ENCODE measurements at places on chromosomes 11 and 22. TPM values are rescaled to one million over a fixed set of nuclear protein-coding genes. Genes with fewer than 3 reads are reported as not detected.

DNA sequence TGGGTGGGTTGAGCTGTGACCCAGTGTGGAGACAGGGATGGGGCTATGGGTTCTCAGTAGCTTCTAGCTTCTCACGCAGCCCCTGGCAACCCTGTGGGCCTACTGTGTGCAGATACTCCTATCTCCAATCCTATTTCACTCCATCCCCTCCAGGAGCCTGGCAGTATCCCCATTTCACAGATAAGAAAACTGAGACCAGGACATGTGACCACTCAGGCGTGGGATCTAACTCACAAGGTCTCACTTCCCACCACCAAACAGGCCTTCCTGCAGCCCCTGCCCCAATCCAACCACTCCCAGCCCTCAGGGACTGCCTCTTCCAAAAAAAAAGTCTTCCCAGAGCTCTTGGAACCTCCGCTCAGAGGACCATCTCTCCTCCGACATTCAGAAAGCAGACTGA, 15.6 kb downstream of the ELFN2 start:
- H3K4me3 ChIP-seq: no peak overlapping the region
- H3K27me3 ChIP-seq: no peaks in the 10 kb centered on the region
- no peak overlapping the region for H3K27ac ChIP-seq
- no peaks in the 10 kb centered on the region for H3K4me1 ChIP-seq

DNA sequence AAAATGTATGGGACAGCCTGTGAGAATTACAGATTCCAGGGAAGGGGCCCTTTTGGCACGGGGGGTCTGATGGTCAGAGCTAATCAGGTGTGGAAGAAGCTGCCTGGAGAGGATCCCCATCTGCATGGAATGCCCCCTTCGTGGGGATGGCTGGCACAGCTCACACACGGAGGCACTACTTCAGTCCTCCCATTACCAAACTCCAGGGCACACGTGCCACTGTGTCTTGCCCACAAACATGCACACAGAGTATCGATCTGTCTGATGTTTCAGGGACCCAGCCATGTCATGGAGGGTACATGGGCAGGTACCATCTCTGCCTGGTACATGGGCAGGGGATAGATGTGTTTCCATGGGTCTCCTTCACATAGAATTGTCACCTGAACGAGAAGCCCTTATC, 14.7 kb downstream of the KCNQ1OT1 start:
- H3K4me1 ChIP-seq: peaks cover 12% of the 10 kb centered on the region
- H3K36me3 ChIP-seq: no peaks in the 10 kb centered on the region
- no peak overlapping the region for H3K4me3 ChIP-seq
- H3K27me3 ChIP-seq: no peaks in the 10 kb centered on the region
- no peak for DNase-seq

DNA sequence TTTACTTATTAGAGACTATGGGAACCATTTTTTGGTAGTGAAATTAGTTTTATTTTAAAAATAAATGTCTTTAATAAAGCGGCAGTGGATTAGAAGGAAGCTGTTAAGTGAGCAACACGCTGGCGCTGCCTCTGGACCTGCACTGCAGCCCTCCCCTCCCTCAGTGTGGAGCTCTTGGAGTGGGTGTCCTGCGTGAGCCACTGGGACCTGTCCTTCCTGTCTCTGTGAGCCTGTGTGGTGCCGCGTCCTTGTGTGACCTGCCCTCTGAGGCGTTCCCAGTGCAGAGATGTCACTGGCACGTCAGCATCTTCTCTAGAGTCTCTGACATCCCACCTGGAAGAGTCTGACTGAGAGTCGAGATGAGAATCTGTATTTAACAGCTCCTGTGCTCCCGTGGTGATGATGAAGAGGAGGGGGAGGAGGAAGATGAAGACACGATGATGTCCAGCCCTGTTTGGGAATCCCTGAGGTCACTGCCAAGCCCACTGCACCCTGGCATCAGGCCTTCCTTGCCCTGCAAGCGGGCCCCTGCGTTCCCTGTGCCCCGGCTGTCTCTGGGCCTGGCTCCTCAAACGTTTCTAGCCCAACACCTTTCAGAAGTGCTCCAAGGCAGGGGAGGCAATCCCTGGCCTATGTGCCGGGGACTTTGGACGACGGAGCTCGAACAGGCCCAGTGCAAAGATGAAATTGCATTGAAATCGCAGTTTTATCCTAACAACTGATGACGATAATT, 271.8 kb downstream of the TBC1D22A start:
- peaks cover 22% of the 10 kb centered on the region for H3K36me3 ChIP-seq
- no peak for DNase-seq
- H3K27ac ChIP-seq: no peak overlapping the region

DNA sequence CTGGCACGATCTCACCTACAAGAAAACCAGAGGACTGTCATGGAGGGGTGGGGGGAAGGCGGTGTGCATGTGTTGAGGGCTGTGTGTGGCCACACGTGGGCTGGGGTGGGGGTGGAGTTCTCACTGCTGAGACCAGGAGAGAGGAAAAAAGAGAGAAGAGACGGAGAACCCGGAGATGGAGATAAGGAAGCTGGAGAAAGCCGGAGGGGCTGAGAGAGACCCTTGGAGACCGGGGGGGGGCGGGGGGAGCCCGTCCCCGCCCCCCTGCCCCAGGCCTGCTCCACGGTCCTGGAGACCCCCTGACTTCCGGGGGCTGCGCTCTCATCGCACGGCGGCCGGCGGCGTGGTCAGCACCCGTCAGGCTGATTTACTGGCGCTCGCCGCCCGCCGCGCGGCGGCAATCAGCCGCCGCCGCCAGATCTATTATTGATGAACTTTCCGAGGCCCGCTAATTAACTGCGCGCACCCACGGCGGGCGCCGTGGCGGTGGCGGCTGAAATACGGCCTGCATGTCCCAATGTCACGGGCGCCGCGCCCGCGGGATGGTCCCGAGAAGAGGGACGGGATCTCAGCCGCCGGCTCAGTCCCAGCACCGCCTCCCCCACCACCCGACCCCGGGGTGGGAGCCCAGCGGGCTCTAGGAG, 187.4 kb downstream of the MN1 start:
- no peak for DNase-seq
- peak overlapping the region; percentile 36 for H3K4me3 ChIP-seq
- H3K27me3 ChIP-seq: peaks cover 37% of the 10 kb centered on the region

DNA sequence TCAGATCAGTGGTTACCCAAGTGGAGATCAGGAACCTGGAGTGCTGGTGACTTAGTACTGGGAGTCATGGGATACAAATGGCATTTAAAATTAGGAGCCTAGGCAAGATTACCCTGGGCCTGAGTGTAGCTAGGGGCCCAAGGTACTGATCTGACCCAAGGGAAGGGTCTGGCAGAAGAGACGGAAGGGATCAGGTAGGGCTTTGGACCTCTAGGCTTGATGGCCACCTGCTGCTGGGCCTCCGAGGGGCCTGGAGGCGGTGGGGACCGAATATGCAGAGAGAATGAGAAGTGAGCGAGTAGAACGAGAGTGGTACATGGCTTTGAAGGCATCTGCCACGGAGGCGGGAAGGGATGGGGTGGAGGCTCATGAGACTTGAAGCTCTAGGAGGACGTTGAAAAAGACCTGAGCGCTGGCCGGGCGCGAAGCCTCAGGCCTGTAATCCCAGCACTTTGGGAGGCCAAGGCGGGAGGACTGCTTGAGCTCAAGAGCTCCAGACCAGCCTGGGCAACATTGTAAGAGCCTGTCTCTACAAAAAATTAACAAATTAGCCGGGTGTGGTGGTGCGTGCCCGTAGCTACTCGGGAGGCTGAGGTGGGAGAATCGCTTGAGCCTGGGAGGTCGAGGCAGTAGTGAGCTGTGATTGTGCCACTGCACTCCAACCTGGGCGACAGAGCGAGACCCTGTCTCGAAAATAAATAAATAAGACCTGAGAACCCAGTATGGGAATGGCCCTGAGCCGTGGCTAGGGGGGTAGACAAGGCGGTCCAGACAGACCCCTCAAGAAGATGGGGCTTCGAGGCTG, 563 bp upstream of the PPIL2 start:
- DNase-seq: peak; percentile 9
- peak overlapping the region; percentile 95 for H3K27ac ChIP-seq
- peaks cover 28% of the 10 kb centered on the region for H3K4me1 ChIP-seq
- H3K36me3 ChIP-seq: peaks cover 13% of the 10 kb centered on the region
- no peaks in the 10 kb centered on the region for H3K27me3 ChIP-seq

DNA sequence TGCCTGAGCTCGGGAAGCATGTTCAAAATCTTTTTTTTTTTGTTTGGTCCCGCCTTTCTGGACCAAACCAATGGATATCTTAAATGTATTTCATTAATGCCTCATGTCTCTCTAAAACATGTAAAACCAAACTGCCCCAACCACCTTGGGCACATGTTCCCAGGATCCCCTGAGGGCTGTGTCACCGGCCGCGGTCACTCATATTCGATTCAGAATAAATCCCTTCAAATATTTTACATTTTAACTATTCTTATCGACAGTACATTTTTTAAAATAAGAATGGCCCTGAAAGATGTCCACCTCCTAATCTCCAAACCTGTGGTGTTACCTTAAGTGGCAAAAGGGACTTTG, 2.1 kb downstream of the RNH1 start:
- no peak for DNase-seq
- peak overlapping the region; percentile 70 for H3K27ac ChIP-seq
- H3K36me3 ChIP-seq: peaks cover 34% of the 10 kb centered on the region
- H3K4me1 ChIP-seq: peaks cover 55% of the 10 kb centered on the region
- H3K27me3 ChIP-seq: no peaks in the 10 kb centered on the region

DNA sequence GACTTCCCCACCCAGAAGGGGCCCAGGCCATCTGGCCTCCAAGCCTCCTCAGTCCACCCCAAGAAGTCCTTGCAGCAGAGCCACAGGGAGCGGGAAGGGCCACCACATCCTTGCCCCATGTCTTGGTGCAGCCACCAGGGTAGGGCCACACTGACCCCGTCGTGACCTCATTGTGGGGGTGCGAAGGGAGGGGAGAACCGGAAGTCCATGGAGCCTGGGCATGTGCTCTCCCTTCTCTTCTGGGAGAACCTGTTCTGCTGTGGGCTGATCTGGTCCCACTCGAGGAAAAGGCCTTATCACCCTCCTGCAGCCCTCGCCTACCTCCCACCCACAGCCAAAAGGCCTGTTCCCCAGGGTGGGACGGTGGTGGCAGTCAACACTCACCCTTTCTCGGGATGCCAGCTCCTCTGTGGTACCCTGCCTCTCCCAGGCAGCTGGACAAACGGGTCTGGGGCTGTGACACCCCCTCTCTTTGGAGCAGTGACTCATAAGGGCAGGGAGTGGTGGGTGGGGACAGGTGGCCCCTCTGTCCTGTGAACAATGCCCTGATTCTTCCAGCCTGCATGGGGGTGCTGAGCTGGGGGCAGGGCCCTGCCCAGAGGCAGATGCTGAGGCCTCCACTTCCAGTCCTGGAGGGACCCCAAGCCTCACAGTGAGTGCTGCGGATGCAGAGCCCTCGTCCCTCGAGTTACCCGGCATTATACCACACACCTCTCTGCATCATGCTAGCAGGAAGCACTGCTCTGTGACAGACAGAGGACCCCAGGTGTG, 14.6 kb upstream of the CTSD start:
- no peaks in the 10 kb centered on the region for H3K27me3 ChIP-seq
- H3K36me3 ChIP-seq: no peaks in the 10 kb centered on the region
- DNase-seq: no peak
- no peak overlapping the region for H3K4me3 ChIP-seq
- peaks cover 2% of the 10 kb centered on the region for H3K4me1 ChIP-seq

DNA sequence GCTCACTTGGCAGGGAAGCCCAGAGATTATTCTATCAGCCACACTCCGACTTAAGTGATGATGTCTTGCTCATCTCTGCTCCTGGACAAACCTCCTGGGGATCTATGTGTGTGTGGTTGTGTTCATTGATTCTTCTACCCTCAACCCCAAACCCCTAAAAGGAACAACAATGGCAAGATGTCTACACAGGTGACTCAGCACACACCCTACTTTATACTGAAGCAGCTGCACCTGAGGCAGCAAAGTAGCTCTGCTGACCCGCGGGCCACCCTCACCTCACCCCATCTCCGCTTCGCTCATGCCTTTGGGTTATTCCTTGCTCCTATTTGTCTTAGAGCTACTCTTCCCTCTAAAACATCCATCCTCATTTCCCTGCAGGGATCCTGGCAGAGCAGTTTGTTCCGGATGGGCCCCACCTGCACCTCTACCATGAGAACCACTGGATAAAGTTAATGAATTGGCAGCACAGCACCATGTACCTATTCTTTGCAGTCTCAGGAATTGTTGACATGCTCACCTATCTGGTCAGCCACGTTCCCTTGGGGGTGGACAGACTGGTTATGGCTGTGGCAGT, 38.7 kb downstream of the TMEM45B start:
- H3K4me1 ChIP-seq: peaks cover 18% of the 10 kb centered on the region
- H3K27ac ChIP-seq: peak overlapping the region; percentile 72
- H3K27me3 ChIP-seq: no peaks in the 10 kb centered on the region
- no peak for DNase-seq
- no peak overlapping the region for H3K4me3 ChIP-seq
- H3K36me3 ChIP-seq: no peaks in the 10 kb centered on the region

- no peak overlapping the region for H3K4me3 ChIP-seq
- no peaks in the 10 kb centered on the region for H3K27me3 ChIP-seq
- no peak overlapping the region for H3K27ac ChIP-seq
- H3K36me3 ChIP-seq: peaks cover 6% of the 10 kb centered on the region
These were observed 25.6 kb downstream of the SCUBE2 start for GRCh38 chr11:9065607-9066432.

GRCh38 chr11:57903441-57904123, 120.1 kb upstream of the OR9Q1 start:
- no peaks in the 10 kb centered on the region for H3K4me1 ChIP-seq
- H3K4me3 ChIP-seq: no peak overlapping the region
- no peaks in the 10 kb centered on the region for H3K27me3 ChIP-seq
- H3K36me3 ChIP-seq: no peaks in the 10 kb centered on the region
- DNase-seq: peak; percentile 49
- no peak overlapping the region for H3K27ac ChIP-seq

DNA sequence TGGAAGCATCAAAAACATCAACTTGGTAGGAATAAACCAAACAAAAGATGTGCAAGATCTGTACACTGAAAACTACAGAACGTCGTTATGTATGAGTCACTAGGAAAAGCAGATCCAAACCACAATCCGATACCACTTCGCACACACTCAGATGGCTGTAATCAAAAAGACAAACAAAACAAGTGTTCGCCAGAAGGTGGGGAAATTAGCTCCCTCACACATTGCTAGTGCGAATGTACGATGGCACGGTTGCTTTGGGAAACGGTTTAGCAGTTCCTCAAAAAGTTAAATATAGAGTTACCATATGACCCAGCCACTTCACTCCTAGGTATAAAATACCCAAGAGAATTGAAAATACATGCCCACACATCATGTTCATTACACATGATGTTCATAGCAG, 14.8 kb upstream of the CARD10 start:
- no peak for DNase-seq
- H3K27me3 ChIP-seq: no peaks in the 10 kb centered on the region
- peaks cover 28% of the 10 kb centered on the region for H3K4me1 ChIP-seq
- H3K27ac ChIP-seq: no peak overlapping the region
- no peaks in the 10 kb centered on the region for H3K36me3 ChIP-seq
- no peak overlapping the region for H3K4me3 ChIP-seq

MS4A15 gene
- total RNA-seq: not detected

B3GAT1 gene
- 34.4 TPM for total RNA-seq

TLCD5 gene
- 81.2 TPM for total RNA-seq

ART1 gene
- total RNA-seq: not detected

ZNRF3 gene
- total RNA-seq: 1.8 TPM

GRAP2 gene
- 29.1 TPM for total RNA-seq

GDPD4 gene
- not detected for total RNA-seq

OR5B3 gene
- total RNA-seq: not detected
